ENCODE measurements at places on chromosomes 3 and 15.

DNA sequence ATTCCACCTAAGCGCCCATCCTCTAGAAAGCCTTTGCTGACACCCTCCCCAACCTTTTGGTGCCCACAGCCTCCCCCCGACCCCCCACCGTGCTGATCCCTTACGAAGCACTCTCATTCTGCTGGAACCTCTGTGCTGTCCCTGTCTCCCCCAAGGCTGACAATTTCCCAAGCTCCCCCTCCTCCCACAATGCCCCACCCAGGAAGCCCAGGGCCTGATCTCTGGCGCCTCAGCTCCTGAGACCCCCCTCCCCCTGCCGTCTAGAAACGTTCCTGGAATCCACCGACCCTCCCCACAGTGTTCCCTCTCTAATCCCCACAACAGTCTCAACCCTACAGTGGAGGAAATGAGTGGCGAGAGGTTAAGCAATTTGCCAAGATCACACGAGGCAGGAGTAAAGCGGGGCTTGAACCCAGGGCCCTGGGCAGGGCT lies 18.3 kb downstream of the MYL3 start:
- no peak for DNase-seq

- DNase-seq, result no peak
These were observed 19.3 kb downstream of the SLC28A1 start for GRCh38 chr15:84903751-84904150.

DNA sequence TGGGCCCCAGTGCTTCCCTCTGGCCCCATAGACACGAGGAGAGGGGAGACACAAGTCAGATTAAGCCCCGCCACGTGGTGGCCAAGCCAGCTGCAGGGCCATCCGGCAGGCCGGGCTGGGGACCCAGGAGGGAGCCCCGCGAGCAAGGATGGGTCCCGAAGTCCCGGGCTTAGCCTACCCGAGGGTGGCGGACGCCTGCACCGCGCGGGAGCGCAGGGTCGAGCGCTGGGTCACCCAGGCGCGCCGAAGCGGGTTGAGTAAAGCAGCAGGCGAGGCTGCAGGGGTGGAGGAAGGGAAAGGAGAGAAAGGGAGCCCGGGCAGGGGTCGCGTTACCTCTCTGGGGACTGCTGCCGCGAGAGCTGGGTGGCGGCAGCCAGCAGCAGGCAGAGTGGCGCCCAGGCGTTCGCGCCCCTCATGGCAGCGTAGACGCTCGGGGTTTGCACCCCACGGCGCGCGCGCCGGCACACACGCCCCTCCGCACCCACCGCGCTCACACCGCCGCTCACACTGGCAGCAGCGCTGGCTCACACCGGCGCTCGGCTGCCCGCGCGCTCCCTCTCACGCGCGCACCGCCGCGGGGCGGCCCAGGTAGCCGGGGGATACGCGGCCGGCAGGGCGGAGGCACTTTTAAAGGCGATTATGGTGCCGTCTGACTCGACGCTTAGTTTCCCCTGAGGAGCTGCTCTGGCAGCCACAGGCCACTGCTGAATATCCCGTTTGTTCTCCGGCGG lies at the start of gene PCOLCE2:
PCOLCE2 (minus strand) TSS at position 603 of the 731 bp plus-strand sequence; CDS start at position 416, 187 bp downstream.
- DNase-seq, result peak; percentile 68

GRCh38 chr3:147410116-147410525 lies 956 bp downstream of the ZIC1 start:
- no peak for DNase-seq

GRCh38 chr3:55988905-55989304 lies 479.4 kb downstream of the ERC2 start:
- DNase-seq, result no peak

DNA sequence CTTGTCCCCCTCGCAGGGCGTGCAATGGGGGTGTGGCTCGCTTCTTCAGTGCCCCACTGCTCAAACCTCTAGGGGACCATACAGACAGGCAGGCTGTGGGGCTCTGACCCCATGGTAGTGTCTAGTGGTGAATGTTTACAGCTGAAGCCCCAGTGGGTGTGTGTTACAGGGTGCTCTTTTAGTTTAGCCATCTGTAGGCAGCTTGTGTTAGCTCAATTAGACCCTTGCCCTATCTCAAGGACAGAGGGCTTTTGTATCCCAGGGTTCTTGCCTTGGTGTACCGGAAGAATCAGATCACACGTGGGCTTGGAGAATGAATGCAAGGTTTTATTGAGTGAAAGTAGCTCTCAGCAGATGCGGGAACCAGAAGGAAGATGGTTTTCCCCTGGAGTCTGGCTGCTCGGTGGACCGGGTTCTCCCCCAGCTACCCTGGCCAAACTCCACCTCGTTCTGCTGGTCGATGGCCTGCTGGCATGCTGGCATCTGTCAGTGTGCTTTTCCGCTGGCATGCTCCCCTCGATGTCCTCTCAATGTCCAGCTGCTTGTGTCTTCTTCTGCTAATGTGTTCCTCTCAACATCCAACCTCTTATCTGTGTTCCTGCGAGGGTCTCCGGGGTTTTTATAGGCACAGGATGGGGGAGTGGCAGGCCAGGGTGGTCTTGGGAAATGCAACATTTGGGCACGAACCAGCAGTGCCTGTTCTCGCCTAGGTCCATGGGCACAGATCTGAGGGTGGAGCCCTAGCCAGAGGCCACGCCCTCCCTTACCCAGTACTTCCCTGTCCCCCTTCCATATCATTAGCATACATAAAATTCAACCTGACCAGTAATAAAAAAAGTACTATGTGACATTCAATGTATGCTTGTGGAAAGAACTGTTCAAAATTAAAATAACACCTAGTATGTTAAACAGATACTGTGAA lies 6.6 kb downstream of the SPCS1 start:
- DNase-seq, result no peak

- DNase-seq, result no peak
These were observed 12.0 kb downstream of the ALDH1A2 start for GRCh38 chr15:58053315-58054153.

GRCh38 chr15:25439369-25439836 lies 579 bp upstream of the UBE3A start:
- no peak for DNase-seq

DNA sequence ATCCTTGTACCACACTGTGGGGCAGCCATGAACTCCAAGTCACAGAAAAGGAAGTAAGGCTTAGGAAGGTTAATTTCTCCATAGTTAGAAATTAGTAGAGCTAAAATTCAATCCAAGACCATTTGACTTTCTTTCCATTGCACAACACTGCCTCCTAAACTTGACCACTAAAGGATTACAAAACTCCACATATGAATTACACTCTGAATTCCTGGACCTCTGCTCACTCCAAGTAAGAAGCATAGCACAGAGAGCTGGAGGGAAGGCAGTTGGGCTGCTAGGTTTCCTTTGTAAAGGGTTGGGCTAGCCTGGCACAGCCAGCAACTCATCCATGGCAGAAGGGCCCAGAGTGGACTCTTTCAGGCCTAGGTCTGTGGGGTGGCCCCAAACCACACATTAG lies 134.4 kb downstream of the MYLK start:
- no peak for DNase-seq

- DNase-seq, result no peak
These were observed 68.6 kb downstream of the ABHD5 start for GRCh38 chr3:43759297-43759782.

DNA sequence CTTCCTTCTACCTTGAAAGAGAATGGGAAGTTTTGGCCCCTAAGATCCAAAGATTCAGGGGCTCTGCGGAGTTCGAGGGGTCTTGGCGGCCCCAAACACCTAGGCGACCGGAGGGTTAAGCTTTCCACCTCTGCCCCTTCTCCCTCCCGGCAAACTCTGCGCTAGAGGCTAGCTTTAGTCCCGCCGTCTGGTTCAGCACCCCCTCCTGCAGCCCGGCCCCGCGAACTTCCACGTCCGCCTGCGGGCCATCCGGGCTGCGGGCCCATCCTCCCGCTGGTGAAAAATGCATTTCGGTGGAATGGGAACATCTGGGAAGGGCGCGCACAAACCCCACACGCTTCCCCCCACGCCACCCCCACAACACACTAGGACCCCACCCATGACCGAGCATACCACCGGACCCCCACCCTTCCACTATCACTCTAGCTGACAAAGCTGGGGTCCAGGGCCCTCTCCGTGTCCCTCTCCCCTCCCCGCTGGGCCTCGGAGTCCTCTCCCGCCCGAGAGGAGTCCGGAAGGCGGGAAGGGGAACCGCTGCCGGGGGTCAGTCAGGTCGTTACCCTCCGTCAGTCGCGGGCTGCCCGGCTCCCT lies 1.0 kb downstream of the SHOX2 start:
- peak; percentile 68 for DNase-seq
